ENCODE measurements at places on chromosomes 5 and 9.

DNA sequence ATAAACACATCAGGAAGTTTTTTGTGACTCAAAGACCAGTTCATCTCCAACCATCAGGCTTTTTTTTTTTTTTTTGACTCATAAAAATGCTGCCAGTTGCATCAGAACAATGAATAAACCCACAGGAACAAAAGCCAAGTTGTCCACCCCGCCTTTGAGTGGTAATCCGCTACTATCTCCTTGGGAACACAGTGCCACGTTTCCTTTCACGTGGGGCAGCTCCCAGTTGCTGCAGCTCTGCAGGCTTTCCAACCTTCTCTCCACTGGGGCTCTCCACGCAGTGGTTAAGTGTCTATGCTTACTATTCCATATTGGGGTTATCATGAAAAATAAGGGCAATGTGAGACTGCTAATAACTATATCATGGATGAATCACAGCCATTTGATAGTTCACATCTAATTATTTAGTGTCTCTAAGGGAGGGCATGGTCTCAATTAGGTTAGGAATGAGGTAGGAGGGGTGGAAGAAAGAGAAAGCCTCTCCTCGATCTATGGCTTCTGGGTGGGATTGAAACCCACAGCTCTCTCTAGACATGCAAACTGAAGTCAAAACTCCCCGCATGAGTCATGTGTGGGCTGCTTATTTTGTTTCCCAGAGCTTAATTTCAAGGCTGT, 55.8 kb upstream of the ACTBL2 start:
- DNase-seq: no peak

DNA sequence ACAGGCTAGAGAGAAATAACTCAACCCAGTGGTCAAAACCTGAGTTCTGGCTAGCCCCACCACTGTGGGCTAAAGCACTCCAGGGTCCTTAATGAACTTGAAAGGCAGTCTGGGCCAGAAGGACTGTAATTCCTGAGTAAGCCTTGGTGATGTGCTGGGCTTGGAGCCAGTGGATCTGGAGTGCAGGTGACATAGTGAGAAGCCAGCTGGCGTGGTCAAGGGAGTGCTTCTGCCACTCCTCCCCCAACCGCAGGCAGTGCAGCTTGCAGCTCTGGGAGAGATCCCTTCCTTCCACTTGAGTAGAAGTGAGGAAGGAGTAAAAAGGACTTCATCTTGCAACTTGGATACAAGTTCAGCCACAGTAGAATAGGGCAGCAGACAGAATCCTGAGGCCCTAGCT, 424.0 kb downstream of the CDH18 start:
- DNase-seq: no peak

DNA sequence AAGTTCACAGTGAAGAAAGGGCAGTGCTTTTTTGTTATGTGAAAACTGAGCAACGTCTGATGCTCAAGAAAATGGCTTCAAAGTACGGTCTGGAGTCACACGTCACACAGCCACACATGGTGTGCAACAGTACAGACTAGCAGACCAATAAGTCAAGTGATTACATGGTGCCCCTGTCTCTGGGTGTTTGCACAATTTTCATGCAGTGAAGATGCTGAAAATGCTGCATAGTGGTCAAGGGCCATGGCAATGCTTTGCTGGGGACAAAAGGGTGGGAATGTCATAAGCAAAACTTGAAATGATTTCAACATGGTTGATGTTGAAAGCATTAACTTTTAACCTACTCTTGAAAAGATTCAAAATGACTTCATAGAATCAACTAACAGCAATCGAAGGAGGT, 231.2 kb downstream of the EBF1 start:
- DNase-seq: no peak

GRCh38 chr9:124007565-124008302, 3.8 kb upstream of the LHX2 start:
- no peak for DNase-seq

GRCh38 chr9:126673689-126674364, 60.1 kb downstream of the LMX1B start:
- peak; percentile 53 for DNase-seq

DNA sequence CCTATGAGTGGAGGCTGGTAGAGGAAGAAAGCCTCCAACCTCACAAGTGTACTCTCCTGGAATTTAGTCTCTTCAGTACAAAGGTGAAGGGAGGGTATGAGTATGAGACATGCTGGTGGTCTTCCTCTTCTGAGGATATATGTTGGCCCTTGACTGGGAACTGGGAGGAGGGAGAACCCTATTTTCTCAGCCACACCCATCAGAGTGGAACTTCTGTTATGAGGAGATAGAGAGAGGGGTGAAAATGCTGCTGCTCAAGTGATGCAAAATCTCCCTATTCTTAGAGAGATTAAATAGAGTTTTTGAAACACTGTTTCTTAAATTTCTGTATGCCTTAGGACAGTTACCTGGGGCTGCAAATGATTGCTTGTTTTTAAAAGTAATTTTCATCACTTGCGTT, 203.4 kb upstream of the PRR16 start:
- DNase-seq: no peak

- no peak for DNase-seq
Measured at GRCh38 chr5:114362197-114362976, 517 bp downstream of the KCNN2 start.

- DNase-seq: no peak
Measured at GRCh38 chr9:93958819-93959682, 3.9 kb upstream of the BARX1 start.

- DNase-seq: no peak
Measured at GRCh38 chr5:50738864-50739263, 72.4 kb downstream of the PARP8 start.

- no peak for DNase-seq
Measured at GRCh38 chr5:139494256-139494655, 11.7 kb upstream of the STING1 start.

DNA sequence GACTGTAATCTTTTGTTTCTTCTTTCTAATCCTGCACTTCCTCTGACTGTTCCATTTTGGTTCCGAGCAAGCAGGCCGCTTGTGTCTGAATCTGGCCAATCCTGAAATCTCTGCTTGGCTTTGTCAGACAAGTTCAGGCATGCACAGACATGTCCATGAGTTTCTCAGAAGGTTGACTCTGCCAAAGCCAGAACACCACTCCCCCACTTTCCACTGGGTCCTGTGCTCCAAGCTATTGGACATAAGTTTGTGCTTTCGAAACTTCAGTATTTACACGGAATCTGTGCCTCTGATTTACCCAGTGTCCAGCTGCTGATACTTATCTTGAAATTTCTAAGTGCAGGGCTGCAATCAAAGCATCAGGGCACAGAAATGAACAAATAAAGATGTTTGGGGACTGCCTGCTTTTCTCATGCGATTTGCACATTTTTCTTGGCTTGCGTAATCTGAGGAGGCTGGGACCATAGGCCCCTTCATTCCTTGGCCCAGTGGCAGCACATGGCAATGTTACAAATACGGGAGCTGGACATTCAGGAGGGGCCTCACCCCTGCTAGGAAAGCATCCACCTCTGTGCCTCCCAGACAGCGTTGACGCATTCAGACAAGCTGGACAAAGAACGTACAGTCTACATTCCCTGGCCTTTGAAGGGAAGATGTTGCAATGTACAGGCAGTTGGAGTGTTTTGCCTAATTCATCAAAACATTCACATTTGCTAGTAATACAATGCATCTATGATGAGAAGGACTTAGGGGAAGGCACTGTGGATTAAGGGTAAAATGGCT, 209.2 kb upstream of the PAPPA start:
- DNase-seq: no peak

DNA sequence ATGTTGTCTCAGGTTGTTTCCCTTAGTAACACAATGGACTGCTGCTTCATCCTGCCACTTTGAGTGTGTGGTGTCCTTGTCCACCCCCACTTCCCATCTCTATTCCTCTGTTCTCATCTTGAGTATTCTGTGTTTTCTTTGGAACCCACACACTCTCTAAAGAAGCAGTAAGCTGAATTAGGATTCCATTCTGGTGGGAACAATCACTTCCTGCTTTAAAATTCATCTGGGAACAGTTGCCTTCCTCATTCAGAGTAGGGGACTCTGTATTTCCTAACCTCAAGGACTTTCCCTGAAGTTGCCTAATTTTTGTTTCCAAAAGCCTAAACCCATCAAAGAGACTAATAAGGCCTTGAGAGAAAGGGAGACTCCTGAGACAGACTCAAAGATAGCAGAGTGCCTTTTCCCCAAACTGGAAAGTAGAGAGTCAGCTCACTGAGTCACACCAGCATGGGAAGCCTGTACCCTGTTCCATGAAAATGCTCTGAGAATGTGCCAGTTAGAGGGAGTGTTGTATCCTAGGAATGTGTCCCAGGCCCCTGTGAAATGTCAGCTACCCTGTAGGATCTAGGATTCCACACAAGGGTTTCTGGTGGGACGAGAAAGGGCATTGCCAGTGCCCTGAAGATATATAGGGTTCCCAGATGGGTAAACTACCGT, 63.6 kb downstream of the CCDC192 start:
- no peak for DNase-seq

DNA sequence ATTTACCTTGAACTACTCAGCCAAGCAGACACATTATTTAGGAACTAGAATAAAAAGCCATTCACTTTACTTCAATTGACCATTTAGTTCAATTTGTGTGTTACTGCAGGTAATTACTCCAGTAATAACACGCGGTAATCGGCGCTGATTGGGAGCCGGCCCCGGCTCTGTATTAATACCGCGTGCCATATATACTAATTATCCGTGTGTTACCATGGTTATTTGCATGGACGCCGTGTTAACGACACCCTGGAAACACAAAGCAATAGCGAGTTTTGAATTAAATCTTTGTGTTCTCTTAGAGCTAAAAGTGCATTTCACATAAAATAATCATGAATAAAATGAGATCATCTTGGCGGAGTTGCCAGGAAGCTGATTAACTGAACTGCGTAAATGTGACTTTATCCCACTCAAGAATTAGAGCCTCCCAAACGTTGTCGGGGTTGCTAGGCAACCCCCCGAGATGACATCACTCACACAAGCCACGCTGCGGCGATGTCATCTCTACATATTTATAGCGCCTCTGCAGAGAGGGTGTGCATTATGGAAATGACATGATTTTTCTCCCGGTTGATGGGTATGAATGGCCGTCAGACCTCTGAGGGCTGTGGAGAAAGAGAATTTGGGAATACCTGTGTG, 41.4 kb upstream of the RNU6ATAC start:
- DNase-seq: peak; percentile 14

DNA sequence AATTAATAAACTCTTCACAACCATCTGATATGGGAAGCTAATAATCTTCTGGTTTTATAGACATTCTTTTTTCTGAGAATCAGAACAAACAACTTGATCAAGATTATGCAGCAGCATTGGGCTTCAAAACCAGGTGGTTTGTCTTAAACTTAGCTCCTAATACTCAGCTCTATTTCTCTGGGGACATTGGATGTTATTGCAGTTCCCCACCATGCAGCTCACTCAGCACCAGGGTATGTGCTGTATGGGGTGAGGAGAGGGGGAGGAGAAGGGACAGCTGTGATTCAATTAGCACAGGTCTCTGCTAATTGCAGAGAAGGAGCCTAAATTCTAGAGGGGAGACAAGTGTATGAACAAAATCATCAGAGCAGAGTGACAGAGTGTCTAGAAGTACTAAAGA, 210.7 kb upstream of the TNC start:
- no peak for DNase-seq

Measured in common myeloid progenitor, CD34-positive (primary cell).